ENCODE measurements at places on chromosomes 7 and 10.
A peak's percentile ranks its signal among the peaks of the same experiment; 100 is the strongest.

GRCh38 chr7:88300401-88300945, 6.2 kb downstream of the STEAP4 start:
- no peak for DNase-seq

GRCh38 chr10:117968354-117969182, 78.2 kb downstream of the RAB11FIP2 start:
- DNase-seq, result no peak

DNA sequence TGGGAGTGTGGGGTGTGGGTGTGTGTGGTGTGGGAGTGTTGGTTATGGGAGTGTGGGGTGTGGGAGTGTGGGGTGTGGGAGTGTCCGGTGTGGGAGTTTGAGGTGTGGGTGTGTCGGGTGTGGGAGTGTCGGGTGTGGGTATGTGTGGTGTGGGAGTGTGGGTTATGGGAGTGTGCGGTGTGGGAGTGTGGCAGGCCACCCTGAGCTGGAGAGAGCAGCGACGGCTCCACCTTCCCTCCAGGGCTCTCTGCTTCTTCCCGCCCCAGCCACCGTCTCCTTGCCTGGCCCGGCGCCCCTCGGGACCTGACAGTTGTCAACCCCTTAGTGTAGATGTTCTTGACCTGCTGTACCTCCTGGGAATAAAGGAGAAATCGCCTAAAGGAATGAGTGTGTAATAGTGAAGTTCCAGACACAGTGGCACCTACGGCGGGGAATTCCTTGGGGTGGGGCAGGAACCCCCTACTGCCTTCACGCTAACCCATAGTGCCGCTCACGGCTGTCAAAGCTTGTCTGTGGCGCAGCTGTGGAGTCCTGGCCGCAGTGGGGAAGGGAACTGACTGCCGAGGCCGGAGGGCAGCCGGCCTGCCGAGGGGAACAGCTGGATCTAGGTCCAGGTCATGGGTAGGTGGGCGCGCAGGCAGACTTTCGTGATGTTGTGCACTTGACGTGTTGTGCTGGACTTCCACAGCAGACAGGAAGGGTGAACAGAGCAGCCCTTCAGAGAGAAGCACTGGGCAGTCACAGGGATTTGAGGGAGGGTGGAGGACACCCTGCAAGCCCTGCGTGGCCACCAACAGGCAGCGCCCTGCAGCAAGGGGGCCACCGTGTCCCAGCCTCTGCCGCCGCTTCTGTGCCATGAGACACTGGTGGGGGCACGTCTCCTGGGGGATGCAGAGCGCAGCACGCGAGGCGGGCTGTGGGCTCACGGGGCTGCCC, 49.0 kb upstream of the EN2 start:
- DNase-seq, result no peak

DNA sequence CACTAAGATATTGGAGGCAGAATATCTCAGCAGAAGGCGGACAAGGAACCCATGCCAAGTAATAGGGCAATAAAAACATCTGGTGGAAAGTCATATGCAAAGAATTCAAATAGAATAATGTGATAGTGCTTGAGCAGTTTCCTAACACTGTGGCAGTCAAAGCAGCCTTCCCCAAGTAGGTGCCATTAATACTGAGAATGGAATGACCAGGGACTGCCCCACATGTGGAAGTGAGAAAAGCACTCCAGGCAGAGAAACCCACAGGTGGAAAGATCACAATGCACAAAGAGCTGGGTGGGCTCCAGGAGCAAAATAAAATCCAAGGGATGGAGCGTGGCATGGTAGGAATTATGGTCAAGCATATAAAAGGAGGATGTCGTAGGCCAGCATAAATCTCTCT, 64.4 kb upstream of the NME8 start:
- DNase-seq, result no peak

DNA sequence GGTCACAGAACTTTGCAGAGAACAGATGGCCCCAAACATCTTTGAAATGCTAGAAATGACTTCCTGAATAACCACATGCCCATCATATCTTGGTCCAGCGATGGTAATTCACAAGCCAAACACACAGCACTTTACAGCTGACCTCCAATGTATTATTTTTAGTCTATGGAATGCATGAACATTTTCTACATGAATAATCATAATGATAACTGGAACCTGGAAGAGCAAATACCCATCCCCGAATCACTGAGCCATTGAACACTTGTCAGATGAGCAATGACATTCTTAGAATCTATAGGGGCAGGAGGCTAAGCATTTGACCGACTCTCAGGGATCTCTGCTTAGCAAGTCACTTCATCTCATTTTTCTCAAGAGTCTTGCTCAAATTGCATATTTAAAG, 167.3 kb downstream of the CREB5 start:
- no peak for DNase-seq

DNA sequence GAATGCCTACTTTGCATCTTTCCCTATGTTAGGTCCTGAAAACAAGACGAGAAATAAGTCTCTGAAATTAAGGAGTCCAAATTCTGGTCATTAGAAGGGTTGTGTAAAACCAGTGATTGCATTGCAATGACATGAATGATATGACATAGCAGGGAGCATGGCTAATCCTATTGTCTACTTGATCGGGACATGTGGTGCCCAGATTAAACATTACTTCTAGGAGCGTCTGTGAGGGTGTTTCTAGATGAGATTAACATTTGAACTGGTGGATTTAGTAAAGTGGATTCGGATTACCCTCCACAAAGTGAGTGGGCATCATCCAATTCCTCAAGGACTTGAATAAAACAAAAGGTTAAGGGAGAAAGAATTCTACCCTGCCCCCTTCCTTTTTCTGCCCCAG, 434.9 kb upstream of the KLF6 start:
- no peak for DNase-seq

DNA sequence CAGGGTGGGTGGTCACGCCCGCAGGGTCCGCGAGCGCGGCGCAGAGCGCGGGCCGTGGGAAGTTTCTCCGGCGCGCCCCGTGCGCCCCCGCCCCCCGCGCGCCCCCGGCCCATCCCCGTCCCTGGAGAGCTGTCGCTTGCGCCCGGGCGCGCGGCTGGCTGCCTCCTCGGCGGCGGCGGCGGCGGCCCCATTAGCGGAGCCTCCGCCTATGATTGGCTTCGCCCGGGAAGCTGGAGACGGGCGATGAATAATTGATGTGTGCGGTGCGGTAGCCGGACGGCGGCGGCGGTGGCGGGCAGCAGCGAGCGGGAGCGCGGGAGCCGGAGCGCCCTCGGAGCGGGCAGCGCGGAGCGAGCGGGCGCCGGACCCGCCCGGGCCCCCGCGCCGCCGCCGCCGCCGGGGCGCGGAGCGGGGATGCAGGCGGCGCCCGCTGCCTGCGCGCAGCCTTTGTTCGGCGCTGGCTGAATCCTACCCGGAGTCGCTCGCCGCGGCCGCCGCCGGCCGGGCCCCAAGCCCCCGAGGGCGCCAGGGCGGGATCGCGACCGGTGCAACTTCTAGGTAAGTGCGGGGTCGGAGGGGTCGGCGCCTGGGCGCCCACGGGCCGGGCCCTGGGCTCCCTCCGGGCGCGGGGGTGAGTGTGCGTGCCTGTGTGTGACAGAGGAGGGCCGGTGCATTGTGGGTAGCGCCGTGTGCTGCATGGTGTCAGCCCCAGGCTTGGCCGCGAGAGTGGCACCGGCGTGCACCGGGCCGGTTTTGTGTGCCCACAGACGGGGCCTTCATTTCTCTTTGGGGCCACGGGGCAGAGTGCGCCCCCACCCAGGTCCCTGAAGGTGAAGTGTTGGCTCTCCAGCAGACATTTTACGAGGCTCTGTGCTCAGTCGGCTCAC, 103.8 kb upstream of the PPIF start:
- peak; percentile 74 for DNase-seq

DNA sequence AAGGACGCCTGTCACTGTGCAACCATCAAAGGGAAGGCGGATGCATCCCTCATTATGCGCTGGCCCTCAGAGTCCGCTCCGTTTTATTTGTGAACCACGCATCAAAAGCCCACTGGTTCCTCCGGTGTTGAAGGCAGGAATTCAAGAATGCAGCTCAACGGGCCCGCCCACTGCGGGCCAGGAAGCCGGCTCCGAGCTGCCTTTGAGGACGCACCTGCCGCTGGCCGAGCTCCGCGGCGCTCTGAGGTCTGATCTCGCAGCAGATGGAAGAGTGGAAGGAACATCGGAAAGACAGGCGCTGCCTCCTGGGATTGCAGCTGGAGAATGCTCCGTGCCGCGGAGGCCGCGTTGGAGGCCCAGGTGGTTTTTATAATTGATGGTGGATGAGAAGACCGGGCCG, 56.9 kb upstream of the ADGRA1 start:
- no peak for DNase-seq

- DNase-seq, result peak; percentile 37
Observed at GRCh38 chr7:159144758-159145489, at the start of gene VIPR2. Gene VIPR2, minus strand, starts transcription at chr7:159144867. Its CDS starts 96 bp downstream, at chr7:159144771.

DNA sequence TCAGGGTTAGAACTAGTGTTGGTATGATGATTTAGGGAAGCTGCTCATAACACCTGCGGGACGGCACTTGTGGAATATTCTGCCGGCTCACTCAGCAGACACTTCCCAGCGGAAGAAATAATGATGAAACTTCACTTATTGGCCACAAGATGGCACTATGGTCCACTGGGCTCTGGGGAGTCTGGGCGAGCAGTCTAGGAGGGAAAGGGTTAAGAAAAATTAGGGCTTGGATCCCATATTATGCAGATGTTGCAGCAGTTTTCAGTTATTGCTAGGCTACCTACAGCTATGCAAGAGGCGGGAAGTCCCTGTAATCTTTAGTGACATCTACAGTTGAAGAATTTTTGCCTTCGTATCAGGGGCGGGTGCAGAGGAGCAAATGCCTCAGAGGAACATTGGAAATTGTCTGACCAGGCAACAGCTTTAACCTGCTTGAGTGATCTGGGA, 238.7 kb upstream of the PRSS58 start:
- DNase-seq, result no peak

GRCh38 chr7:127940381-127941160, 90.7 kb downstream of the LRRC4 start:
- DNase-seq, result no peak

GRCh38 chr7:139619367-139619657, 95.8 kb downstream of the CLEC2L start:
- DNase-seq, result no peak

DNA sequence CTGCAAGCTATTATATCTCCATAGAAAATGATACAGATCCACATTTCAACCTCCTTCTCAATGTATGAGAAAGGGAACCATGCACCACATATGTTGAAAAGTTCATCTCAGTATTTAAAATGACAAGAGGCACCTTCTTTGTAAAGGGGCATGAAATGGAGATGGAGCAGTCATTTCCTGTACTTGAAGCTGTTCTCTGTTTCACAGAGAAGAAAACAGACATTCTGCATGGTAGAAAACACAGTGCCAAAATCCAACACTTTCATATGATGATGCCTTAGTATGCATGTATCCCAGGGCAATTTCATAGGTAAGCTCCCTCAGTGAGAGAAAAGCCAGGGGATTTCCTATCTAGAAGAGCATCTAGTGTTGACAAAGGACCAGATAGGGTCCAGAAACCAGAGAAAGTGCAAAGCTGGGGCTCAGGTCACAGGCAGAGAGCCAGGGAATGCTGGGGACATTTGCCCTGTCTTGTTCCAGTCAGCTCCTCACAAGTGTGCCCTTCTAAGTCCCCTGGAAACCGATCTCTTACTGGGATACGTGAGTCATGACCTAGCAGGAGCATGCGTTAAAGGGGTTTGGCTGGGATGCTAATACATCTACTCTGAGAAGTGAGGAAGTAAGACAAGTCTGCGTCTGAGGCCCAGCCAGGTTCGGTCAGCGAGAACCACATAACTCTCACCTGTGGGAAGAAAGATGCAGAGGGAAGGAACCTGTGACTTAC, 118.7 kb downstream of the ICA1 start:
- no peak for DNase-seq

DNA sequence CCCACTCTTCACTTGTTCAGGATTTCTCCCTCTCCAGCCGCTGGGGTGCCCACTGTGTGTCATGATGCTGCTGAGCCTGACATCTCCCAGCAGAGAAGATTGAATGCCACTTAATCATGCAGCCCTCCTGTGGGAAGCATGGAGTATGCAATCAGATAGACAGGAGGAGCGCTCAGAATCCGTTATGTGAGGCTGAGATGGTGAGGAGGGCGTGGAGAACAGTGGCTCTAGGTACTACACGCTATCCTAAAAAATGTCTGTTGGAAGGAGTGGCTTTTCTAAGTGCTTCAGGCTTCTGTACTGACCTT, 334.3 kb downstream of the LRMDA start:
- DNase-seq, result no peak

- no peak for DNase-seq
Observed at GRCh38 chr7:80708123-80708522, 69.7 kb downstream of the CD36 start.

GRCh38 chr7:91892099-91892705, 11.7 kb upstream of the MTERF1 start:
- DNase-seq, result no peak

- no peak for DNase-seq
Observed at GRCh38 chr7:116726713-116727431, 54.9 kb downstream of the MET start.

DNA sequence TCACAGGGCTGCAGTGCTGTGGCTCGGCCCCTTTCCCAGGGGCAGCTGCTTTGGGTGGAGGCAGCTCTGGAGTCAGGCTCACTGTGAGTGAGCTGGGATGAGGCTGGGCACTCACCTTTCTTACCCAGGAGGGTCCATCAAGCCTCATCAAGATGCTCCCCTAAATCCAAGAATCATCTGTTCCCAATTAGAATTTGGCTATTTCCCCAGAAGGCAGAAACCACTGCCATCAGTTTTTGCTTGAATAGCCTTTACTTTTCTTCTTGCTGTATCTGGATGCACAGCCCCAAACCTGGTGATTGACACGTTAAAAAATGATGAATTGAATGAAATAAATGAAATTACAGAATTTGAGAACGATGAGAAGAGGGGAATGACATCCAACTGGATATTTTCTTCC, 74.3 kb upstream of the LYZL1 start:
- DNase-seq, result no peak

DNA sequence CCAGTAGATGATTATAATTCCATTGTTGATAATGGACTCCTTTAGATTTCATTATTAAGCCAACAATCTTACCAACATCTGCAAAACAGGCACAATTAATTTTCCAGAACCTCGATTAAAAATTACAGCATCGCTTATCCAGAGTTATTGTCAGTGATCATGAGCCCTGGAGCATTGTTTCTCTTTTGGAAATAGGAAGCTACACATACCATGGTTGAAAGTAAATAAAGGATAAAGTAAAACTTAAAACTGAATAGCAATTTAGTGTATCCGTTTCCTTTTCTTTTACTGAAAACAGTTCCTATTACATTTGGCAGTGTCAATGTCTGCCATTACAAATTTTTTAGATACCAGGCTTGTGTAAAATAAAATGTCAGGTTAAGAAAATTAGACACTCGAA, 9.9 kb upstream of the HOXA2 start:
- DNase-seq, result no peak

DNA sequence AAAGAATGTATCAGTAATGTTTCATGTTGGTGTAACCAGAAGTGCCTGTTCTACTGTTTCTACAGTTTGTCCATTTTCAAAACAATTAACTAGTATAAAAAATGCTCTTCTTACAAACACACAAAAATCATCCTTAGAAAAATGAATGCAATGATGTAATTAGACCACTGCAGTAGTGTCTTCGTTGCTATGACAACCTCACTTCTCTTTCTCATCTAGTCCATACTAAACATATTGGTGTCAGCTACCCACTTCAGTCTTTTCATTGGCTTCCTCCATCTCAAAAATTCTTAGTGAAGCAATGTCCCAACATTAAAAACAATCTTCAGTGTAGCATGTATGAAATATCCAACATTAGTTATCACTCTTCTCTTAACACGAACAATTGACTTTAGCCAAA, 1265.8 kb downstream of the REEP3 start:
- DNase-seq, result no peak

- peak; percentile 28 for DNase-seq
Observed at GRCh38 chr10:118595598-118596425, at the start of gene PRLHR. Gene PRLHR, minus strand, starts transcription at chr10:118595648. Its CDS starts 404 bp downstream, at chr10:118595244.

GRCh38 chr10:44635176-44635575, 250.3 kb upstream of the CXCL12 start:
- no peak for DNase-seq

GRCh38 chr7:132171130-132171576, 405.1 kb downstream of the PLXNA4 start:
- no peak for DNase-seq

Measured in stimulated activated CD8-positive, alpha-beta memory T cell treated with anti-CD3 and anti-CD28 coated beads, Interleukin-4, amount 100 ng/mL, for 48 hours (primary cell).